ENCODE measurements at places on chromosomes 13 and 19.

DNA sequence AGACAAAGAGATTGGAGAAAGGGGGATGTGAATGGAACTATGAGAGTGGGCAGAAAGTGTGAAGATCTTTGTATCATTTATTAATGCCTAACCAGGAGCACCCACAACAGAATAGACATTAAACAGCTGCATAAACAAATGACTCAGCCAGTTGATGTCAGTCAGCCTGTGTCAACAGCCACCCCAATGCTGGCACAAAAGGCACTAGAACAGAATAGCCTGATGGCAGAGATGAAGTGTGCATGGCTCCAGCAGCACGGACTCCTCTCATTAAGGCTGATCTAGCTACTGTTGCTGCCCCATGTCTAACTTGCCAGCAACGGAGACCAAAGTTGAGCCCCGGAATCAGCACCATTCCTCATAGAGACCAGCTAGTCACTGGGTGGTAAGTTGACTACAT lies 7.8 kb downstream of the CPB2 start:
- no peak for DNase-seq

- peak; percentile 63 for DNase-seq
These were observed 57.3 kb downstream of the CEBPG start for GRCh38 chr19:33430674-33431277.

DNA sequence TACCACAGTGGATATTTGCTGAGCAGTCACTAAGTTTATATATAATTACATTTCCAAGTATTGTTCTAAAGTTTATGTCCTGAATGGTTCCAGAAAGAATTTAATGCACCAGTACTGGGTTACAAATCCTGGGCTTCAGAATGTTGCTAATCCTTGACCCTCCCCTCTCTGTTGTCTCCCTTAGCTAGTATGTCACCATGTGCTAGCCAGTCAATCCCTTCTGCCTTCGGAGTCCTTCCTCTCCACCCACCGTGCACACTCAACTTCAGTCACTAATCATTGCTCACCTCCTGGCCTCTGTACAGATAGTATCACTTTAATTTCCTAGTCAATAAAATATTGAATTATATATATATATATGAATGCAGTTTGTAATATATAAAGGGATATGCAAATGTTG lies 7.5 kb downstream of the FAM124A start:
- no peak for DNase-seq

GRCh38 chr19:5590151-5590864 lies 22.6 kb upstream of the TINCR start:
- no peak for DNase-seq

- DNase-seq, result no peak
These were observed 523.2 kb upstream of the HTR2A start for GRCh38 chr13:47420020-47420419.

DNA sequence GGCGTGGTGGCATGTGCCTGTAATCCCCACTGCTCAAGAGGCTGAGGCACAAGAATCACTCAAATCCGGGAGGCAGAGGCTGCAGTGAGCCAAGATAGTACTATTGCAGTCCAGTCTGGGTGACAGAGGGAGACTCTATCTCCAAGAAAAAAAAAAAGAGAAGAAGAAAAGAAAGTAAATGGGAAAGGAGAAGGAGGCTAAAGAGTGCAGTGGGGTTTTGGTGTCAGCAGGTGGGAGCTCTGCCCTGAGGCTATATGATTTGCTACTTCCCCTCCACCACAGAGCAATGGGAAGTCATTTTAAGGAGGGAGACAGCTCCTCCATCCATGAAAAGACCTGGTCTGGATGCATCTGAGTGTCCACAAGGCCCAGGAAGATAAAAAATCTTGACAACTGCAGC lies 23.1 kb downstream of the UNC13A start:
- no peak for DNase-seq

- DNase-seq, result peak; percentile 14
These were observed 687 bp upstream of the FTL start for GRCh38 chr19:48964205-48965039.

GRCh38 chr13:80572308-80572922 lies 231.5 kb upstream of the SPRY2 start:
- DNase-seq, result no peak

DNA sequence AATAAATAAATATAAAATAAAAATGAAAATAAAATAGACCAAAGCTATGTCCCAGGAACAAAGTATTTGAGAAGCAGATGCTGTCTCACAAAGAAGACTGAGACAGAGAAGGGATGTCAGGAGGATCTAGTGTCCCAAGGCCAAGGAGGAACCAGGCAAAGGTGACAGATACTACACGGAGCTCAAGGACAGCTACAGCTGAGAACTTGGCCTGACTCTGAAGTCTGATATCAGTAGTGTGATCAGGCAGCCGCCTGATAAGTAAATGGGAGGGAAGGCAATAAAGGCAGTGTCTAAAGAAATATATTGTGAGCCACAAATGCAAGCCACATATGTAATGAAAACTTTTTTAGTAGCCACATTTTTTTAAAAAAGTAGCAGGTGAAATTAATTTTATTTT lies 20.4 kb upstream of the NANOS3 start:
- DNase-seq, result no peak

- no peak for DNase-seq
These were observed 1314.6 kb downstream of the EFNB2 start for GRCh38 chr13:105220881-105221280.

- no peak for DNase-seq
These were observed 67.4 kb downstream of the EPS15L1 start for GRCh38 chr19:16404396-16404795.

DNA sequence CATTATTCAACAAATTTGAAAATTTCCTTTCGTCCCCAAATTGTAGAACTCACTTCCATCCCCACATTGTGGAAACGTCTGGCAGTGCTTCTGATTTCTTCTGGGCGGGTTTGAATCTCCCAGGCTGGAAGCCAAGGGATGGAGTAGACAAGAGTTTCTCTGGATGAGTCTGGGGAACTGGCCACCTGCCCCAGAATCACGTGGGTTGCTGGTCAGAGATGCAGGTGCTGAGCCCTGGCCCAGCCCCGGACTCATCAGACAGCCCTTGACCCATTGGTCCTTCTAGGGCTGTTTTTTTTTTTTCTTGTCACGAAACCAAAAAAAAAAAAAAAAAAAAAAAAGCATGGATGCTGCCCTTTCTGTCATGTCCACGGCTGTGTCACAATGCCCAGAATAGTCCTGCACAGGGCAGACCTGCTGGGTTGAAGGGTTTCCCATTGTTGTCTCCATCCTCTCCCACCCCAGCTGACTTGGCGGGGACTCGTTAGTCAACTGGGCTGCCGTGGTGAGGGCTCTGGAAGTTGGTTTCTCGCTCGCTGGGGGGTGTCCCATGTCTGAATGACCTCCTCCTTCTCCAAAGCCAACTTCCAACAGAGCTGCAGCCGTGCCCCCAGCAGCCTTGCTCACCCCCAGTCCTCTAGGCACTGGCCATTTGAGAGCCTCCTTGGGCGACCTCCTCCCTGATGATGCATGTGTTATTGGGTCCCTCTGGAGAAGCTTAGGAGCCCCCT lies 12.8 kb downstream of the CHST8 start:
- no peak for DNase-seq

DNA sequence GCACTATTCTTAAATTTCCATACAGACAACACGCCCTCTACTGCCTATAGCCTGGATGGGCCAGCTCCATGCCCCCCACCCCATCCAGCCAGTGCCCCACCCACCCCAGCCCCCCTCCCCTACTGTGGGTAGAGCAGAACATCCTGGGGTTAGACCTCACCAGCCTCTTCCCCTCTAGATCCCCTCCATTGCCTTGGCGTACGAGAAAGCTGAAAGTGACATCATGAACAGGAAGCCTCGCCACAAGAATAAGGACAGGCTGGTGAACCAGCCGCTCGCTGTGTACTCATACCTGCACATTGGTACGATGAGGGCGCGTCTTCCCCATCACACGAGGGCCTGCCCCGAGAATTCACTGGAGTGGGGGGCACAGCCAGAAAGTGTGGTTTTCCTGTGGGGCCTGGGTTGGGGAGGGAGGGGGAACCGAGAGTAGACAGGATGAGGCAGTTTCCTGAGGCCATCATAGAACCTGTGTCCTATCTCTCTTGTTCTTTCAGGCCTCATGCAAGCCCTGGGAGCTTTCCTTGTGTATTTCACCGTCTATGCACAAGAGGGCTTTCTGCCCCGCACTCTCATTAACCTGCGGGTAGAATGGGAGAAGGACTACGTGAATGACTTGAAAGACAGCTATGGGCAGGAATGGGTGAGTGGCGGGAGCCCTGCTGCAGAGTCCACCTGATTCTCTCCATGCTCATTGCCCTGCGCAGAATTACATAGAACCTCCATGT lies 29.1 kb downstream of the ATP12A start:
- DNase-seq, result peak; percentile 63

DNA sequence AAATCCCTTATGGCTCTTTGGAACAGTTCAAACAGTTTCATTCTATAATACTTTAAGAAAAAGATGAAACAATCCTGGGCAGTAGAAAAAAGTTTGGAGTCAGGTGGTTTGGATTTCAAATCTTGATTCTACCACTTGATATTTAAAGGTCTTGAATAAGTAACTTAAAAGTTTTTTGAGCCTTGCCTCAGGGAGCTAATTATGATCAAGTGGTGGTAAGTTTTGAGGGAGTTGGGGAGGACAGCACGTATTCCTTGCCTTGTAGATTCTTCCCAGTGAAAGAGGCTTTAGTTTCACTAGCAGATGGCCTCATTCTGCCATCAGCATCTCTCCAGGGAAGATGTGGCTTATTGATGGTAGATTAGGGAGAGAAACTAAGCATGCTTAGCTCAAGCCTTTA lies 168.4 kb upstream of the CSNK1A1L start:
- DNase-seq, result no peak

GRCh38 chr19:58392945-58393724 lies 2.3 kb upstream of the RNF225 start:
- DNase-seq, result no peak

- DNase-seq, result no peak
These were observed 3.7 kb downstream of the ZSCAN22 start for GRCh38 chr19:58330458-58330857.

DNA sequence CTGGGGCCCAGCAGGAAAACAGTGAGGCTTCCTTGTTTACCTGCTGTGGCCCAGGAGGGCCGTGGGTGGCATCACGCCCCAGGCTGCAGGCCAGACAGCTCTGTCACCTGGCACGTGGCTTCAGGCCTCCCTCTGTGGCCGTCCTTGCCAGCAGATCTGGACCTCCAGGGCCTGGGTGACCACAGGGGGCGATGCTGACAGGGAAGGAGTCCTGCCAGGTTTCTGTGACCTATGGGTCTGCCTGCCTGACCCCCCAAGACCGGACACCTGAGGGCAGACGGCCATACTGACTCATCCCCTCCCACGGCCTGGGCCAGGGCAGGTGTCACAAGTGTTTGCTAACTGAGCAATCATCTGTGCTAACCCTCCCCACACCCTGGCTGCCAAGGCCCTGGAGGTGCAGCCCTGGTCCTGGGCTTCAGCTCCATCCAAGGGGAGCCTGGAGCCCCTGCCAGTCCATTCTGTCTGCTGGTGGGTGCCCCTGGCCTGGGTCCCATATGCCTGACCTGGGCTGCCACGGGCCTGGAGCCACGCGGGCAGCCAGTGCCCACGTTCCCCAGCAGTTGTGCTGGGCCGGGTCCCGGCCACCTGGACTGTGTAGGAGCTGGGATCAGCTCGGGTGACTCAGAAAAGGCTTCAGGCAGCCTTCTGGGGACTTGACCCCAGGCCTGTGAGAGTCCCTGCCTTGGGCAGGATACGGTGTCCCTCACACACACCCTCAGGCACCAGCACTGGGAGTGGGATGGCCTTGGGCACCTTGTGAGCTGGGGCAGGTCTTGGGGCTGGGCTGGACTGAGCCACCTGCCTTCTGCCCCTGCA lies 3.7 kb downstream of the CDC34 start:
- DNase-seq, result no peak

- no peak for DNase-seq
These were observed 205.3 kb downstream of the RAP2A start for GRCh38 chr13:97639236-97639635.

- no peak for DNase-seq
These were observed 12.3 kb upstream of the ISYNA1 start for GRCh38 chr19:18450021-18450930.

- no peak for DNase-seq
These were observed 682 bp downstream of the PIK3R2 start for GRCh38 chr19:18153556-18154134.

DNA sequence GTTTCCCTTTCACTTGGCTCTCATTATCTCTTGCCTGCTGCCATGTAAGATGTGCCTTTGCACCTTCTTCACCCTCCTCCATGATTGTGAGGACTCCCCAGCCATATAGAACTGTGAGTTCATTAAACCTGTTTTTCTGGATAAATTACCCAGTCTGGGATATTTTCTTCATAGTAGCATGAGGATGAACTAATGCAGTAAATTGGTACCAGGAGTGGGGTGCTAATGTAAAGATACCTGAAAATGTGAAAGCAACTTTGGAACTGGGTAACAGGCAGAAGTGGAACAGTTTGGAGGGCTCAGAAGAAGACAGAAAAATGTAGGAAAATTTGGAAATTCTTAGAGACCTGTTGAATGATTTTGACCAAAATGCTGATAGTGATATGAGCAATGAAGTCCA lies 487.4 kb downstream of the LMO7 start:
- DNase-seq, result no peak

- no peak for DNase-seq
These were observed 1784.6 kb downstream of the SLITRK5 start for GRCh38 chr13:89455741-89456140.

DNA sequence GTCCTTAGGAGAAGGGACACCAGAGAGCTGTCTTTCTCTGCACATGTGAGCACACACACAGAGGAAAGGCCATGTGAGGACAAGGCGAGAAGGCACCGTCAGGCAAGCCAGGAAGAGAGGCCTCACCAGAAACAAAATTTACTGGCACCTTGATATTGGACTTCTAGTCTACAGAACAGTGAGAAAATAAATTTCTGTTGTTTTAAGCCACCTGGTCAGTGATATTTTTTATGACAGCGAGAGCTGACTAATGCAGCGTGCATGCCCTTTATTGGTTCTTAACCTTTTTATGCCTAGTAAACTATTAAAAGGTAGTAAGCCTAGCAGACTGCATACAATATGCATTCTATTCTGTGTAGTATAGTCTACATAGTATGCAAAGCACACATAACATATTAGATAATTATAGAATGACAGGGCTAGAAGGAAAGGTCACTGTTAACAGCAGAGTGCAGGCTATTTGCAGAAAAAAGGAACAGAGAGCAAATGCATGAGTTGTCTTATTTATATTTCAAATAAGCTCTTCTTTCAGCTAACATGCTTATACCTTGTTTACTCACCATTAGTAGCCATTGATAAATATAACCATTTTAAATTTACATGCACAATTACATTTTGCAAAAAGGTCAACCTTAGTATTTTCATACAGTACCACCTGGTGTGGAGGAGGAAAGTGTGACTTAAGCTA lies 25.2 kb upstream of the KATNAL1 start:
- DNase-seq, result no peak

- no peak for DNase-seq
These were observed 112.9 kb upstream of the MBNL2 start for GRCh38 chr13:97109256-97109655.

GRCh38 chr13:76643596-76643995 lies 242.6 kb downstream of the KCTD12 start:
- DNase-seq, result no peak

GRCh38 chr19:7988307-7988706 lies 17.1 kb downstream of the ELAVL1 start:
- DNase-seq, result no peak

Data from CD4-positive, alpha-beta T cell treated with Interleukin-12 subunit alpha and Interleukin-12 subunit beta, for 1 hour (primary cell).